ENCODE measurements at places on chromosomes 5 and 9.

GRCh38 chr5:144352330-144352729 lies 181.7 kb downstream of the KCTD16 start:
- H3K4me1 ChIP-seq: no peaks in the 10 kb centered on the region
- H3K27ac ChIP-seq: no peak overlapping the region
- DNase-seq: no peak
- no peak overlapping the region for H3K4me3 ChIP-seq
- H3K27me3 ChIP-seq: no peaks in the 10 kb centered on the region

- DNase-seq: no peak
- H3K4me3 ChIP-seq: no peak overlapping the region
- no peak overlapping the region for H3K27ac ChIP-seq
- peaks cover 2% of the 10 kb centered on the region for H3K27me3 ChIP-seq
- no peaks in the 10 kb centered on the region for H3K36me3 ChIP-seq
- H3K4me1 ChIP-seq: no peaks in the 10 kb centered on the region
Observed at GRCh38 chr5:32450952-32451351, 6.4 kb upstream of the ZFR start.

DNA sequence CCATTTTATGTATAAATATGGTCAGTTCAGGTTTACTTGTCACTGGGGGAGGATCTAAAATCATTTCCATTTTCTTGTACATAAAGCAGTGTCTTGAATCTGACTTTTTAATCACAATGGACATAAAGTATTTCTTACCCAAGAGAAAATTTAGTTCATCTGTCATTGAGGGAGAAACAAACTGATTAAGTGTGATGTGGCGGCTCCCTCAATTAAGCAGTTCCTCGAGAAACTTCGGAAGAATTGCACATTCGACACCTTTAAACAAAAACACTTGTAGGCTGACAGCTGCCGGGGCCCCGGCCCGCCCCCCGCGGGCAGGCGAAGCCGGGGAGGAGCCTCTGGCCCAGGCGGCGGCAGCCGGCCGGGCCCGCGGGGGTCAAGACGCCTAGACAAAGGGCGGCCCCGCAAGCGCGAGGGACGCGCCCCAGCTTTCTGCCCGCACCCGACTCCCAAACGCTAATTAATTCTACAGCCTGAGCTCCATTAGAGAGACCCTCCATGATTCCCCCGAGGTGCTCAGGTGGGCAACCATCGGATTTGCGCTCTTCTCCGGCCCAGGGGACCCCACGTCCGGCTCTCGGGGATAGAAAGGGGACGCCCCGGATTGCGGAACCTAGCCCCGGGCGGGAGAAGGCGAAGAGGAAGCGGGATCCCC lies 750 bp downstream of the TRIM36 start:
- DNase-seq: peak; percentile 11
- H3K4me1 ChIP-seq: no peaks in the 10 kb centered on the region
- H3K4me3 ChIP-seq: peak overlapping the region; percentile 64
- H3K27ac ChIP-seq: no peak overlapping the region
- H3K36me3 ChIP-seq: no peaks in the 10 kb centered on the region

DNA sequence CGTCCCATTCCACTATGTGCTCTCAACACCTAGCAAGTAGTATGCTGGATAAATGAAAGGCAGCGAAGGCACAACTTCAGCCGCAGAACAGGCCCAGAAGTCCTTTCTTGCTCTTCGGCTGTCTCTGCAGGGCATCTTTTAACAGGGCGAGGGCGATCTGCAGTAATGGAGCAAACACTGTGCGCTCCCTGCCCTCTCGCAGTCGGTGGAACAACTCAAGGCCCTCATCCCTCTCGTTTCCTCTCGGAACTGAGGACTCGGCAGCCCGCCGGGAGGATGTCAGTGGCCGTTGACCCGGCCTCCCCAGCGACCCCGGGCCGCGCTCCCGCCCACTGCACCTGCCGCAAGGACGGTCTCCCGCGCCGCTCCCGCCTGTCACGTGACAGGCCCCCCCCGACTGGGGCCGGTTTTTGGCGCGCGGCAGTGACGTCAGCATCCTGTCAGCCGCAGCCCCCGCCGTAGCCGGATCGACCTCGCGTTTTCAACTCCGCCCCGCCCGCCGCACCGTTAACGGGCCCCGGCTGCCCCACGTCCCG lies 1.1 kb downstream of the ZNF367 start:
- no peaks in the 10 kb centered on the region for H3K36me3 ChIP-seq
- H3K4me1 ChIP-seq: peaks cover 11% of the 10 kb centered on the region
- peak overlapping the region; percentile 80 for H3K27ac ChIP-seq
- DNase-seq: peak; percentile 74

Measured in fibroblast of lung (primary cell).